Mesenchymal stem cell (in vitro differentiated cells and primary cell): ENCODE measurements at places on chromosomes 7 and 10.

- H3K36me3 ChIP-seq, result no peaks in the 10 kb centered on the region
- H3K27me3 ChIP-seq, result peaks cover 61% of the 10 kb centered on the region
- DNase-seq, result no peak
- H3K27ac ChIP-seq, result no peak overlapping the region
- H3K4me1 ChIP-seq, result no peaks in the 10 kb centered on the region
Measured at GRCh38 chr10:43236176-43236850, 30.6 kb downstream of the RASGEF1A start.

GRCh38 chr10:45373003-45373575 lies 927 bp upstream of the ALOX5 start:
- H3K4me3 ChIP-seq, result no peak overlapping the region
- H3K27me3 ChIP-seq, result peaks cover 42% of the 10 kb centered on the region
- DNase-seq, result no peak
- peaks cover 20% of the 10 kb centered on the region for H3K4me1 ChIP-seq
- H3K27ac ChIP-seq, result no peak overlapping the region

GRCh38 chr7:150502519-150502918 lies 12.2 kb upstream of the GIMAP7 start:
- no peak overlapping the region for H3K27ac ChIP-seq
- no peak overlapping the region for H3K4me3 ChIP-seq
- no peaks in the 10 kb centered on the region for H3K4me1 ChIP-seq
- DNase-seq, result no peak

DNA sequence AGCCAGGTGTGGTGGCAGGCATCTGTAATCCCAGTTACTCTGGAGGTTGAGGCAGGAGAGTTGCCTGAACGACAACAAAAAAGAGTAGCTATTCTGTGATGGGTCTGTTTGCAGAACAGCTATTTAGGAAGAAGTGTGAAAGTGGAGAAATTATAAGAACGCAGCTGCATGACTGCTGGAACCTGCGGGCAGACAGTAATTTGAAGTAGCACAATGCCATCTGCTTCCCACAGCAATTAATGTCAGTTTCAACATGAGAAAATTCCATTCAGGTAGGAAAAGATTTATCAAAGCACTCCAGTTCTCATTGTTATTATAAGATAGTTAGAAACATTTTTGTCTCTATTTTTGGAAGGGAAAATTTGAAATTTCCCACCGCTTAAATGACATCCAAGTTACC lies 21.5 kb downstream of the LAMB1 start:
- H3K4me1 ChIP-seq, result peaks cover 3% of the 10 kb centered on the region
- H3K4me3 ChIP-seq, result no peak overlapping the region
- peaks cover 31% of the 10 kb centered on the region for H3K36me3 ChIP-seq
- no peak for DNase-seq
- H3K27ac ChIP-seq, result no peak overlapping the region

- peaks cover 9% of the 10 kb centered on the region for H3K4me1 ChIP-seq
- no peak overlapping the region for H3K27ac ChIP-seq
- peaks cover 13% of the 10 kb centered on the region for H3K27me3 ChIP-seq
- H3K36me3 ChIP-seq, result no peaks in the 10 kb centered on the region
- no peak overlapping the region for H3K4me3 ChIP-seq
- DNase-seq, result peak; percentile 40
Measured at GRCh38 chr10:93755443-93756116, 2.2 kb upstream of the LGI1 start.

GRCh38 chr10:93198401-93199131 lies 124.9 kb downstream of the CYP26A1 start:
- H3K27me3 ChIP-seq, result peaks cover 21% of the 10 kb centered on the region
- peaks cover 4% of the 10 kb centered on the region for H3K4me1 ChIP-seq
- peak; percentile 85 for DNase-seq
- no peak overlapping the region for H3K27ac ChIP-seq
- no peaks in the 10 kb centered on the region for H3K36me3 ChIP-seq

GRCh38 chr10:43775384-43775783 lies 126.7 kb upstream of the ZNF32 start:
- H3K4me1 ChIP-seq, result no peaks in the 10 kb centered on the region
- no peaks in the 10 kb centered on the region for H3K36me3 ChIP-seq
- DNase-seq, result no peak
- no peaks in the 10 kb centered on the region for H3K27me3 ChIP-seq

GRCh38 chr7:27947586-27948278 lies 207.8 kb downstream of the TAX1BP1 start:
- peak overlapping the region; percentile 22 for H3K4me3 ChIP-seq
- H3K4me1 ChIP-seq, result peaks cover 3% of the 10 kb centered on the region
- H3K36me3 ChIP-seq, result peaks cover 4% of the 10 kb centered on the region

DNA sequence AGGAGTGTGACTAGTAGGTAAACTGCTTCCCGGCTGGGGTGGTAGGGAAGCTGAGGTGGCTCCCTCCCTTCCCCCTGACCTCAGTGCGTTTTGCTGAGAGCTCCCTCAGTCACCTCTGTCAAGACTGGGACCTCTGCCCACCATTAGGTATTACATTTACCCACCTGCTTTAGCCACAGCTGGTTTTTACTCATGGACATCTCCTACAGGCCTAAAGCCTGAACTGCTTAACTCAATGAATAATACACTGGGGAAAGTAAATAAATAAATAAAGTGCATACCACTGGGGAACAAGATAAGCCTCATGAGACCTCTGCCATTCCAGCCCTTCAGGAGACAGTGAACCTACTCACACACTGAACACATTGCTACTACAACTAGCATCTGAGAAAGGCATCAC lies 38.9 kb upstream of the CDK13 start:
- no peaks in the 10 kb centered on the region for H3K27me3 ChIP-seq
- no peaks in the 10 kb centered on the region for H3K36me3 ChIP-seq
- H3K4me3 ChIP-seq, result no peak overlapping the region
- DNase-seq, result no peak
- peaks cover 2% of the 10 kb centered on the region for H3K4me1 ChIP-seq
